ENCODE measurements at places on chromosomes 1 and 21. TPM values are rescaled to one million over a fixed set of nuclear protein-coding genes. Genes with fewer than 3 reads are reported as not detected.

GRCh38 chr1:97056386-97056785, 334.8 kb downstream of the PTBP2 start:
- DNase-seq: no peak

DNA sequence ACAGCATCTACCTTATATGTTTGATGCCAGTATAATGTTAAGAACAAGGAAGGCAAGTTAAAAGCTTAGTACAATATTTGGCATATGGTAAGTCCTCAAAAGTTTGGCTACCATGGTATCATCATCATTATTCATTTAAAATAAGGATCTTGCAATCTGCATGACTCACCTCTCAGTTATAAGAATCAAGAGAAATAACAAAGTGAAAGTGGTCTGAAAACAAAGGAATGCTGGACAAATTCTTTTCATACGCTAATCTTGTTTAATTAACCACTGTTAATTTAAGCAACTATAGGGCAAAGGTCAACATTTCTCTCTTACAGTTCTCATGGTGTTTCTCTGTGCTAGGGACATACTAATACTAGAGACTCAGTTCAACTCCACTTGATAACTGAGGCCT, 13.0 kb upstream of the CLDN19 start:
- no peak for DNase-seq

GRCh38 chr21:41302976-41303375, 13.6 kb upstream of the FAM3B start:
- DNase-seq: no peak

DMRTA2 gene
- 15.0 TPM for total RNA-seq
